Head of caudate nucleus (tissue), 42 donors: ENCODE measurements at places on chromosomes 6 and 20.

- no peak for DNase-seq
Measured at GRCh38 chr20:1663917-1664316, 6.3 kb upstream of the SIRPG start.

DNA sequence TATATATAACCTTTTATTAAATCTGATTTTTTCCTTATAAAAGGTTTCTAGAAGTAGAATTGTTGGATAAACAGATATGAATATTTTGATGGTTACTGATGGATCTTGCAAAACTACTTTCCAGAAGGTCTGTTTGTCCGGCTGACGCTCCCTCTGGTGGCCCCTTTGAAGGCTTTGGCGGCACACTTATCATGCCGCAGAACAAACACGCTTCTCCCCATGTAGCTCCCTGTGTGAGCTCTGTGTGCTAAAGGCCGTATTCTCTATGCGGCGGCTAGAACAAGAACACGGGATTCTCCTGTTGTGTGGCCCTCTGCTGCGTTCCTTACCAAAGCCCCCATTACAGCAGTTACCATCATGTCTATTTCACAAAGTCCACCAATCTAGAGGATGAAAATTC, 30.0 kb downstream of the PPP1R3G start:
- DNase-seq = no peak

- DNase-seq = no peak
Measured at GRCh38 chr20:57417051-57417689, 26.0 kb downstream of the RBM38 start.

DNA sequence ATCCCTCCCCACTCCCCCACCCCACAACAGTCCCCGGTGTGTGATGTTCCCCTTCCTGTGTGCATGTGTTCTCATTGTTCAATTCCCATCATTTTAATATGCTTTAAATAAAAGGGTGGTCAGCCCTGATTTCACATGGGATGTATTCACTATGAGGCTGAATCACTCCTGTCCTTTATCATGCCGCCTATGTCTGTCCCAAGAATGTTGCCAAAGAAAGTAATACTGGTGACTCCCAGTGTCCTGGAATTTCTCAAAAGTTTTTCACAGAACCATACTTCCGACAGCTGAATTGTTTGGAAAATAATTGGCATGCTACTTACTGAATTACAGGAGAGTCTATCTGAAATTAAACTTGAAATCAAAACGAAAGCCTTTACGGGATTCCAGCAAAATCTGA, 217.7 kb downstream of the HAO1 start:
- no peak for DNase-seq

- no peak for DNase-seq
Measured at GRCh38 chr20:11936157-11936556, 18.5 kb downstream of the BTBD3 start.

- no peak for DNase-seq
Measured at GRCh38 chr6:159983641-159984080, 14.8 kb downstream of the IGF2R start.

- no peak for DNase-seq
Measured at GRCh38 chr6:127997496-127998164, 96.8 kb upstream of the THEMIS start.

DNA sequence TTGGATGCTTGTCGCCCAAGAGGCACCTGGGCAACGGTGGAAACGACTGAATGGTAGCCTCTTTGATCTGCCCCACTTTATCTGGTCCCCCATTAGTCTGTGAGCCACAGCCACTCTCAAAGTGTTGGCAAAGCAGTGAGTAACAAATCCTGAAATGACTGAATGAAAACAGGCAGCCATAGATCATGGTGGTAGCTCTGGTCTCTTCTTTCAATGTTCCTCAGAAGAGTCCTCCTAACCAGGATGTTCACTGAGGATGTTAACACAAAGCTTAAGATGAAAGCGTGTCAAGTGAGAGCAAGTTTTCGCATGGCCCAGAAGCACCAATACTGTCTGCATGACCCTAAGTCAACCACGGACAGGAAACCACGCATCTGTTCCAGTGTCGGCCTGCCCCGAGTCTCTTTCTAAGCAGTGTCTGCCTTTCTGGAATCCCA, 107.3 kb downstream of the IRF4 start:
- no peak for DNase-seq

- no peak for DNase-seq
Measured at GRCh38 chr6:155980014-155980767, 524.6 kb upstream of the NOX3 start.
